ENCODE measurements at places on chromosomes 1 and 21. TPM values are rescaled to one million over a fixed set of nuclear protein-coding genes. Genes with fewer than 3 reads are reported as not detected.

GRCh38 chr1:118862755-118863154 lies 125.4 kb downstream of the TBX15 start:
- no peak for DNase-seq

DNA sequence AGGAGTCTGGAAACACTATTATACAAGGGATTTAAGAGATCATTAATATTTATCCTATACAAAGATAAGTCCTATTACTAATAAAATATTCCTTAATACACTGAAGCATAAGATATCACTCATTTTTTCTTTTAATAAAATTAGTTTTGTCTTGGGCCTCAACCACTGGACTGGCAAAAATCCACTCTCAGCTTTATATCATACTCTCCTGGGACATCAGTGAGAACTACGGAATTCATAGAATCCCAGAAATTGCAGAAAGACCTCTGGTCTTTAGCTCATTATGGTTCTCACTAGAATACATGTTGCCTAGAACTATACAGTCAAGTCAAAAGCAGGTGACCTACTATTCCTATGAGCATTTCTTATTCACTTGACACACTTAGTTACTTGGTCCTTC lies 285.0 kb downstream of the LRRC40 start:
- no peak for DNase-seq

- DNase-seq, result no peak
These were observed 36.5 kb downstream of the LHX4 start for GRCh38 chr1:180266275-180267210.

Gene NTMT2
- polyA plus RNA-seq, result not detected

Gene RNU5D-1
- not detected for polyA plus RNA-seq

Gene GJB5
- not detected for polyA plus RNA-seq

DNA sequence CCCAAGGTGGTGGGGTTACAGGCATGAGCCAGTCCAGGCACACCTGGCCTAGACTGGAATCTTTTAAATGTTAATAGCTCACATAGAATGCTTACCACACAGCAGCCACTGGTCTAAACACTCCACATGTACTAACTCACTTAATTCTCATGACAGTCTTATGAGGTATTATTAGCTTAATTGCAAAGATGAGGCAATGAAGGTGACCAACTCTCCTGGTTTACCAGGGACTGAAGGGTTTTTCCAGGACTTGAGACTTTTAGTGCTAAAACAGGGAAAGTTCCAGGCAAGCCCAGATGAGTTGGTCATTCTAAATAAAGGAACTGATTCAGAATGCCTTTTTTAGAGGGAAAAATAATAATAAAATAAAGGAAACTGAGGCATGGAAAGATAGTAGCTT lies 7.0 kb upstream of the STMN1 start:
- no peak for DNase-seq

- no peak for DNase-seq
These were observed 280.1 kb upstream of the C1orf174 start for GRCh38 chr1:4179914-4180735.

Gene HSD3B1
- polyA plus RNA-seq, result 69.2 TPM

Gene ALPL
- polyA plus RNA-seq, result 9.2 TPM

GRCh38 chr1:2373551-2374251 lies 17.7 kb downstream of the MORN1 start:
- DNase-seq, result no peak

DNA sequence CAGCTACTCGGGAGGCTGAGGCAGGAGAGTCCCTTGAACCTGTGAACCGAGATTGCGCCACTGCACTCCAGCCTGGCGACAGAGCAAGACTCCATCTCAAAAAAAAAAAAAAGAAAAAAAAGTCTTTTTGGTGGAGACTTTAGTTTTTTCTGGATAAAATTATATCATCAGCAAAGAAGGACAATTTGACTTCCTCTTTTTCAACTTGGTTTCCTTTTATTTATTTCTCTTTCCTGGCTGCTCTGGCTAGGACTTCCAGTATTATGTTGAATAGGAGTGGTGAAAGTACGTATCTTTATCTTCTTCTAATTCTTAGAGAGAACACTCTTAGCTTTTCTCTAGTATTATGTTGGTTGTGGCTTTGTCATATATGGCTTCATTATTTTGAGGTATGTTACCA lies 130.8 kb downstream of the PCBP3 start:
- no peak for DNase-seq

GRCh38 chr1:92691925-92692324 lies 93.0 kb downstream of the EVI5 start:
- no peak for DNase-seq

DNA sequence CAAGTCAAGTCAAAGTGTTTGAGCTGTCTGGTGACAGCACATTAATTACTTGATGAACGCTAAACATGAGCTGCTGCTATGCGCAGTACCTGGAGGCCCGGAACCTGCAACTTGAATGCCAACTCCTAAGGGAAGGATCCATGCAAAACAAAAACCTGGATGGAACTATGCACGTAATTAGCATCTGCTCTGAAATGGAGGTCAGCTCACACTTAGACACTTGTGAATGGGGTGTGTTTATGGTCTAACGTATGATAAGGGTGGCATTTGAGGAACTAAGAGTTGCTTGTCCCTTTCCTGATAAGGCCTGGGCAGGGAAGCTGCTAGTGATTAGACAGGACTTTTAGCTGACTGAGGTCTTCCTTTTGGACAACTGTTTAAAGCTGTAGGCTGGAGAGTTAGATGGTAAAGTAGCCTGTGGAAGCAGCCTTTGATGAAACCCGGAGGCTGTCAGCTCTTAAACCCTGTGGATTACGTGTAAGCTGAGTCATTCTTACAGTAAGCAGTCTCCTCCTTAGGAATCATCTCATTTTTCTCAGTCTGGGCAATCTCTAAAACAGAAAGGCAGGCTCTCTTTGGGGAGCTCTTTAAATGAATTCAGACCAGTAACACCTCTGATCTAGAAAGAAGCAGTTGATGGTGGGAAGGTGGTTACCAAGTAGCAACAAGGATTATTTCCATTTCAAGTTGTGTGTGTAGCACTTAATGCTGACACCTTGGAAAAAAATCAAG lies 6.8 kb downstream of the TENT5C start:
- no peak for DNase-seq

DNA sequence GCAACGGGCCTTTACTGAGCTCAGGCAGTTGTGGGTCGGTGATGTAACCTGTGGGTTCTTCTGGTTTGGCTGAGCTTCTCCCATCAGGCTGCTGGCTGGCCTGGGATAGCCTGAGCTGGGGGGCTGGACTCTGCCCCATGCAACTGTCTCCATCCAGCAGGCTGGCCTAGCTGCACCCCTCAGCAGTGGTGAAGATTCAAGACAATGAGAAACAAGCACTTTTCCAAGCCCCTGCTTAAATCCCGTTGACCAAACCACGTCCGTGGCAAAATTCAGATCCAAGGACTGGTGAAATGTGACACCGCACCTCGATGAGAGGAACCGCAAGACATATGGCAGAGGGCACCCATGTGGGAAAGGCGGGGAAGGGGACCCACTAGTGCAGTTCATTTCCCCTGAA lies 25.6 kb downstream of the PRSS38 start:
- DNase-seq, result no peak

All from ovary (tissue), 10 donors.